ENCODE measurements at places on chromosomes 3 and 15.

GRCh38 chr3:61768284-61769037 is 207.1 kb downstream of the PTPRG start:
- no peak for DNase-seq

GRCh38 chr3:176663837-176664831 is 533.1 kb downstream of the TBL1XR1 start:
- no peak for DNase-seq

DNA sequence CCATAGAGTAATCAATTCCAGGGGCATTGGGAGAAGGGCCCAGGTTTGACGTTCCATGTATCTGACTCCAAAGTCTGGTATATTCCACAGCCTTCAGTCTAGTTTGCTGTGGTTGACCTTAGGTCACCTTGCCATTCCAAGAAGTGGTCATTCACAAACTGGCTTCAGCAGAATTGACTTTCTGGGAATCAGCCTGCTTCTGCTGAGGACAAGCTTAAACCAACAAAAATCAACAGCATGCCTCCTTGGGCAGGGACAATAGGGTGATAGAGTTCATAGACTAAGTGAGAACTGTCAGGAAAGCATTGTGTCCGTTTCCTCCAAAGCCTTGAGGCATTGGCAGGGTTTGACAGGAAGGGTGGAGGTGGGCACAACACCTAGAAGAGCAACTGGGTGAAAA is 24.1 kb upstream of the NDUFB4 start:
- no peak for DNase-seq

GRCh38 chr3:40780291-40780924 is 255.6 kb downstream of the ZNF621 start:
- no peak for DNase-seq

GRCh38 chr15:69979262-69979661 is 118.5 kb downstream of the TLE3 start:
- DNase-seq = no peak

- DNase-seq = no peak
These were observed 744.7 kb downstream of the EPHA3 start for GRCh38 chr3:89851974-89852621.

GRCh38 chr3:126984391-126985131 is 1.6 kb downstream of the PLXNA1 start:
- no peak for DNase-seq

DNA sequence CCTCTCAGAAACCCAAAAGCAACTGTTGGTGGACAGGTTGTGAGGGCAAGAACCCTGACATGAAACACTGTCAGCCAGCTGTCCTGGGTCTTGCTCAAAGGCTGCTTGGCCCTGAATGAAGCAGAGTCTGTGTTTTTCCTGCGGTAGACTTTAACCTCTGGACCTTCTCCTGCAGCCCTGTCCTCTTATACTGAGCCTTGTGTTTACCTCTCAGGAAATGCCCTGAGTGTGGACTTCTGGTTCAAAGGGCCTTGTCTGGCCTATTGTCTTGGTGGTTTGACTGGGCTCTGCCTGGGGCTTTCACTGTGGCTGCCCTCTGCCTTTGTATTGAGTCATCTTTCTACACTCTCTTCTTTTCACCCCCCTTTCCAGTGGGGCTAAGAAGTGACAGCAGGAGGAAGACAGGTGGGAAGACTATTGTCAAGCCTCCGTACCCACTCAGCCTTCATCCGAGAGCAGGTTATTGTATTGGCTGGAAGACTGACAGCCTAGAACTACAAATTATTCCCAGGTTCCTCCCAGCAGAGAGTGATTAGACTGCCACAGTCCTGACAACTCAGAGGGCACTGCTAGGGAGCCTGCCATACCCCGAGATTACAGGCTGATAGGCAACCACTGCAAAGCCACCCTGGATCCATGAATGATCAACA is 3.5 kb downstream of the SEC13 start:
- DNase-seq = no peak

DNA sequence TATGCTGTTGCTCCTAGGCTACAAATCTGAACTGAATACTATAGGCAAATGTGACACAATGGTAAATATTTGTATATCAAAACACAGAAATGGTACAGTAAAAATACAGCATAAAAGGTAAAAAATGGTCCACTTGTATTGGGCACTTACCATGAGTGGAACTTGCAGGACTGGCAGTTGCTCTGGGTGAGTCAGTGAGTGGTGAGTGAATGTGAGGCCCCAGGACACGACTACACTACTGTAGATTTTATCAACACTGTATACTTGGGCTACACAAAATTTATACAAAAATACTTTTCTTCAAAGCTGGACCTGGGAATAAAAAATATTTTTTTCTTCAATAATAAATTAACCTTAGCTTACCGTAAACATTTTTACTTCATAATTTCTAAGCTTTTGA is 41.6 kb upstream of the DUT start:
- DNase-seq = no peak

GRCh38 chr3:36686516-36686915 is 77.8 kb downstream of the DCLK3 start:
- no peak for DNase-seq

DNA sequence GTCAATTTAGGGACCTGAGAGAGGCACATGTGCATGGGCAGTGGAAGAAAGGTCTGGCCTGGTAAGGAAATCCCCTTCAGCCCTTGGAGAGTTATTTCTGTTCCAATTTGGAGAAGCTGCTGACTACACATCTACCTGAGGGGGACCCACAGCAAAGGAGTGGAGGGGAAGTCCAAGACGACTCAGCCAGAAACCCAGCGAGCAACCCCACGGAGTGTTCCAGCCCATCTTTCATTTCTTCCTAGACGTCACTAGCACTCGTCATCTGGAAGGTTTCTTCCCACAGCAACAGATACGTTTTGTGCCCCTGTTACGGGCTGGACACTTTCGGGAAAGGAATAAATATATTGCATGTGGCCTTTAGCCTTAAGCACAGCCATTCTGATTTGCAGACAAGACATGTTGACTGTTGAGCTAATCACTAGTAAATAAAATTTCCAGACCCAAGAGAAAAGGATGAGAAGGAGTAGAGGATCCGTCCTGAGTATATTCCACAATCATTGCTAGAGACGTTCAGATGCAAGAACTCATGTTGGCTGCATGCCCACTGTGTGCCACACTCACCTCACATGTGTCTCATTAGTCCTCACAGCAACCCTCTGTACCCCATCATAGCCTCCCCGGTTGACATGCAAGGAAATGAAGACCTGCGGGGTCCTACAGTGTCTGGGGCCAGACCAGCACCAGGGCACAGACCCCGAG is 7.8 kb upstream of the FAM174B start:
- DNase-seq = no peak

- no peak for DNase-seq
These were observed 35.5 kb downstream of the PTH1R start for GRCh38 chr3:46912986-46913385.

DNA sequence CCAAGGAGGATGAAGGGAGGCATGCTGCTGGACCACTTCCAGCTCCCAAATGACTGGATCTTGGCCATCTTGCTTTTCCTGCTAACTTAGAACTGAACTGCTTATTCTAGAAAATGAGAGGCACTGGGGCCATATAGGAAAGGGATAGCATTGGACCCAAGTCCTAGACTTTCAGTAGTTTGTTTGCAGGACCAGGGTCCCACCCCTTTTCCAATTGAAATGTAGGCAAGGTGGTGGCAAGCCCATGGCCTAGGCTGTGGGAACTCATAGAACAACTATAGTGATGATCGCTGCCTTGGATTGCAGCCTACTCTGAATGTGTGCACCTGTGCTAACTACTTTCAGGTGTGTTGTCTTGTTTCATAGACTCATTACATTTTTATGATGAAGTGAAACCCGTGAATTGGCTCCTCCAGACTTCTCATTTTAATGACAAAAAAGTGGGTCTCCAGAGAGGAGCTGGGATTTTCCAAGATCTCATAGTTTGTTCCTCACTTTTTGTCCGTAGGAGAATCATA is 50.3 kb downstream of the TGFBR2 start:
- DNase-seq = no peak

- DNase-seq = no peak
These were observed 35.2 kb downstream of the IFT122 start for GRCh38 chr3:129474984-129475804.

DNA sequence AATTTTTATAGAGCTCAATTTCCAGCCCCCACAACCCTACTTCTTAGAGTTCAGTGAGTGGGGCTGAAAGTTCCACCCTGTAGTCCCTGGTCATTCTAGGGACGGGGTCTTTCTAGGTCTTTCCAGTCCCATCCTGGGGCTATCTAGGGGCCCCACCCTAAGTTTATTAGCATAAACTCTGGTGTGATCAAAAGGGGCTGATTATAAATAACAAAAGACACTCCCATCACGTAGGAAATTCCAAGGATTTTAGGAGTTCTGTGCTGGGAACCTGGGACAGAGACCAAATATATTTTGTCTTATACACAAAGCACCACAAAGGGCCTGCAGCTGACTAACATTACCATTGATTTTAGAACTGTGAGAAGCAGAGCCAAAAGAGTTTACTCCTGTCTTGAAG is 41.9 kb downstream of the RAD54L2 start:
- DNase-seq = no peak

- DNase-seq = peak; percentile 47
These were observed 191.6 kb downstream of the GAP43 start for GRCh38 chr3:115814778-115815380.

GRCh38 chr3:10911350-10912002 is 81.1 kb upstream of the SLC6A1 start:
- no peak for DNase-seq

GRCh38 chr15:57284535-57284934 is 91.8 kb upstream of the CGNL1 start:
- DNase-seq = no peak

GRCh38 chr15:40336744-40337122 is 4.0 kb downstream of the CCDC9B start:
- no peak for DNase-seq

DNA sequence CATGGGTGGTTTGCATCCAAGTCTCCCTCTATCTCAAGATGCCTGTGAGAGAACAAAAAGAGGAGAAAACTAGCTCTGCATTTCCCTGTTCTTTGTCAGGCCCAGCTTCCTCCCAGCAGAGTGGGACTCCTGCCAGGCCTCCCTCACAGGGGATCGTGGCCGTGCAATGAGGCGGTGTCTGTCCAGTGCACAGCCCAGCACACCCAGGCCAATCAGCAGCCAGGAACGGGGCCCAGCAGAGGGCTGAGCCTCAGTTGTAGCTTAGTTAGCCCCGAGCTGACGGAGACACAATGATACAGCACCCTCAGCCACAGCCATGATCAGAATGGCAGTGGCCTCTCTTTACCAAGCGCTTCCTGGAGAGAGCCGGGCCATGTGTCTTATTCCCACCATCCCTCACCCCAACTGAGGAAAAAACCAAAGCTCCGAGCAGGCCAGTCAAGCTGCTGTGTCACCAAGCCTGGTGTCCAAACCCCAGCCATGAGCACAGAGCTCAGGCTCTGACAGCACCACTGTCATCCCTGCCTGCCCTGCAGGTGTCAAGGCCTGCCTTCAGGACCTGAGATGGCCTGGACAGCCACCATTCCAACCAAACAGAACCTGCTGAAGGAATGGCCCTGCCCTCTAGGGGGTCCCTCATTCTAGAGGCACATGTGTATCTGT is 71.1 kb downstream of the DNAJB8 start:
- DNase-seq = no peak

- DNase-seq = no peak
These were observed 31.6 kb upstream of the ZNF770 start for GRCh38 chr15:35019404-35020327.

GRCh38 chr3:132536442-132537153 is 60.5 kb upstream of the ACKR4 start:
- no peak for DNase-seq

DNA sequence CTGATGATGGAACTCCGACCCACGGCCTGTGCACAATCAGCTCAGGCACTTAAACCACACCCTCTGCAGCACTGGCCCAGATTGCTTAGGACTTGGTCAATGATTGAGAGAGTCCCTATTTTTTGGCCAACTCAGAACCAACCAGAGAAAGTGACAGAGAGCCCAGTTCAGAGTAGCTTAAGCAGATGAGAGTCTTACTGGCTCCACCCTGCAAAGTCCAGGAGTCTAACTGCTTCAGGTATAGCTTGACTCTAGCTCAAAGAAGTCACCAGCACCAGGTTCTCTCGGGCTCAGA is 20.1 kb downstream of the SLC6A20 start:
- DNase-seq = no peak

- DNase-seq = no peak
These were observed 70.1 kb upstream of the MEF2A start for GRCh38 chr15:99495430-99496301.

GRCh38 chr3:29414468-29415224 is 133.8 kb downstream of the RBMS3 start:
- DNase-seq = no peak

All from stimulated activated CD4-positive, alpha-beta T cell treated with anti-CD3 and anti-CD28 coated beads, Interleukin-1b, Interleukin-23, amount 100 ng/mL, for 1 hour (primary cell).